Large intestine (tissue), 12 donors: ENCODE measurements at places on chromosomes 16 and 17. TPM values are rescaled to one million over a fixed set of nuclear protein-coding genes. Genes with fewer than 3 reads are reported as not detected.

TEX14 gene
- polyA plus RNA-seq: 0.33 TPM

CACNG1 gene
- polyA plus RNA-seq: 0.25 TPM

DNA sequence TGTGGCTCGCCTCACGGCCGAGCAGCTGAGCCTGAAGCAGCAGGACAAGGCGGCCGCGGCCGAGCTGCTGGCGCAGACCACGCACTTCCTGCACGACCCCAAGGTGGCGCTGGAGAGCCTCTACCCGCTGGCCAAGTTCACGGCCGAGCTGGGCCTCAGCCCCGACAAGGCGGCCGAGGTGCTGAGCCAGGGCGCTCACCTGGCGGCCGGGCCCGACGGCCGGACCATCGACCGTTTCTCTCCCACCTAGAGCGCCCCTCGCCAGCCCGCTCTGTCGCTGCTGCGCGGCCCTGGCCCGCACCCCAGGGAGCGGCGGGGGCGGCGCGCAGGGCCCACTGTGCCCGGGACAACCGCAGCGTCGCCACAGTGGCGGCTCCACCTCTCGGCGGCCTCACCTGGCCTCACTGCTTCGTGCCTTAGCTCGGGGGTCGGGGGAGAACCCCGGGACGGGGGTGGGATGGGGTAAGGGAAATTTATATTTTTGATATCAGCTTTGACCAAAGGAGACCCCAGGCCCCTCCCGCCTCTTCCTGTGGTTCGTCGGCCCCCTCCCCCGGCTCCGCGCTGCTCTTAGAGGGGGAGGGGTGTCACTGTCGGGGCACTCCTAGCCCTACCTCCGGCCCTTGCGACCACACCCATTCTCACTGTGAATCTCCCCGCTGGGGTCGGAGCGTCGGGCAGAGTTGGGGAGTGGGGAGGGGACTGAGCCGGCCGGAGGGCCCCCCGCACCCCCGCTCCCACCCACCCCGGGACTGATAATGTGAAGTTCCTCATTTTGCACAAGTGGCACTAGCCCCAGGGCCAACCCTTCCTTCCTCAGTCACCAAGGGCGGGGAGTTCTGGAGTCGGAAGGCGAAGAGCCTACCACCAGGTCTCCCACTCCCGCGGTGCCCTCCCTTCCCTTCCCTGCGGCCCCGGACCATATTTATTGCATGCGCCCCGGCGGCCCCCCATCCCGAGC, 4.0 kb downstream of the HIC1 start:
- no peak for DNase-seq

ASPHD1 gene
- 15.0 TPM for polyA plus RNA-seq

- peak; percentile 60 for DNase-seq
Observed at GRCh38 chr16:80466024-80466987, 74.5 kb upstream of the DYNLRB2 start.

DNA sequence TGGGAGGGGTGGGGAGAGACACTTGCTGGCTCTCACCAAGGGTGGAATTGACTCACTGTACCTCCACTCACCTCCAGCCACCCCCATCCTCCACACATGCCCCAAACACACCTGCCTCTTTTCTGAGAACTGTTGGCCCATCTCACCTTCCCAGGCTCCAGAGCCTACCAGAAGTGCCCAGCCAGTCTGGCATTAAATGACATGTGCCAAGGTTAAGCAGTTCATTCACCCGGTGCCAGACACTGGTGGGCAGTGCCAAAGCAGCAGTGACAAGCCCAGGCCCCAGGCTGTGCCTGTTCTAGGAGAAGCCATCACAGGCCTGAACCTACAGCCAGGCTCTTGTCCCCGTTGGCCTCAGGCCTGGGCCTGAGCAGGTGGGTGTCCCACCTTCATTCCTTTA, 11.2 kb downstream of the MVP start:
- DNase-seq: no peak

DNA sequence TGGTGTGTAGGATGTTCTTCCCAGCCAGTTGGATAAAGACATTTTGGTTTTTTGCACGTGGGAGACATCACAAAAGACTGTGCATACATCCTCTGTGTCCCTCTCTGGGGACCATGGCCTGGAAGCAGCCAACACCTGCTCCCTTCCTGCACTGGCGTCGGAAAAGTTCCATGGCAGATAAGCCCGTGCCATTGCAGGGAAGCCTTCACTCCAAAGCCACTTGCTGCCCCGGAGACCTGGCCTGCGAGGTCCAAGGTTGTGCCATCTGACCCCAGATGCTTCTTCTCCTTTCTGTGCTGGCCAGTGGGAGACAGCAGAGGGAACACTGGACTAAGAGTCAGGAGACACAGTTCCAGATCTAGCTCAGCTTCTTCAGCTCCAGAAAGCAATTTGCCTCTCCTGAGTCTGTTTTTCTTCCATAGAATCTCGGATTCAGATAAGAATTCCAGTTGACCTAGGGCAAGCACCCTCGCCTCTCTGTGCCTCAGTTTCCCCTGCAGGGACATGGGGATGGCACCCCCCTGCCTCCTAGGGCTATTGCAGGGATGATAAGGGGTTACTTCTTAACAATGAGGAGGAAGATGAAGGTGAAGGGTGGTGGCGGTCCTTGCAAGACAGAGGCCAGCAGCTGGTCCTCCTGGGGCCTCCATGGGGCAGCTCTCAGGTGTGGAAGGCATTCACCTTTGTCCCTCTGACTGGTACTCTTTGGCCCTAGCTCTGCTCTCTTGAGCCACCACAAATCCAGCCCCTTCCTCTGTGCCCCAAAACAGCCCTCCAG, 134.2 kb downstream of the CMIP start:
- DNase-seq: no peak

DNA sequence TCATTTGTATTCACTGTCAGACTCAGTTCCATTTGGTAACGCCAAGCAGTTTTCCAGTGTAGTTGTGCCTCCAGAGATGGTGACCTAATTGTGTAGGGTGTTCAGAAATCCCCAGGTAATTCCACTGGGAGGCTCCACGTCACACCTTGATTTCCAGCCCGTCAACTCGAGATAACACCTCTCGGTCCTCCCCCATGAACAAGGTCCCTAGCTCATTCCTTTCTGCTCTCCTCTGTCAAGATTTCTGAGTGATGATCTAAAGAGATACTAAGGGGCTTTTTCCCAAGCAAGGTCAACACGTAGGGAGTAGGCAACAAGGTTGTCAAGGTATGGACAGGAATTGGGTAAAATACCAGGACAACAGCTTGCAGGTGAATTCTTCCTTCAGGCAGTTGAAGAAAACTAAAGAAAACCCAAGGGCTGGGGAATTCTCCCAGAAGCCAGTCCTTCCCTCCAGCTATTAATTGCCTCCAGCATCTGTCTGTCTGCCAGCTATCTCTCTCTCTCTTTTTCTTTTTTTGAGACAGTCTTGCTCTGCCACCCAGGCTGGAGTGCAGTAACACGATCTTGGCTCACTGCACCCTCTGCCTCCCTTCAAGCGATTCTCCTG, 31.4 kb downstream of the GPRC5B start:
- DNase-seq: peak; percentile 32

UNC45B gene
- 0.28 TPM for polyA plus RNA-seq

DNA sequence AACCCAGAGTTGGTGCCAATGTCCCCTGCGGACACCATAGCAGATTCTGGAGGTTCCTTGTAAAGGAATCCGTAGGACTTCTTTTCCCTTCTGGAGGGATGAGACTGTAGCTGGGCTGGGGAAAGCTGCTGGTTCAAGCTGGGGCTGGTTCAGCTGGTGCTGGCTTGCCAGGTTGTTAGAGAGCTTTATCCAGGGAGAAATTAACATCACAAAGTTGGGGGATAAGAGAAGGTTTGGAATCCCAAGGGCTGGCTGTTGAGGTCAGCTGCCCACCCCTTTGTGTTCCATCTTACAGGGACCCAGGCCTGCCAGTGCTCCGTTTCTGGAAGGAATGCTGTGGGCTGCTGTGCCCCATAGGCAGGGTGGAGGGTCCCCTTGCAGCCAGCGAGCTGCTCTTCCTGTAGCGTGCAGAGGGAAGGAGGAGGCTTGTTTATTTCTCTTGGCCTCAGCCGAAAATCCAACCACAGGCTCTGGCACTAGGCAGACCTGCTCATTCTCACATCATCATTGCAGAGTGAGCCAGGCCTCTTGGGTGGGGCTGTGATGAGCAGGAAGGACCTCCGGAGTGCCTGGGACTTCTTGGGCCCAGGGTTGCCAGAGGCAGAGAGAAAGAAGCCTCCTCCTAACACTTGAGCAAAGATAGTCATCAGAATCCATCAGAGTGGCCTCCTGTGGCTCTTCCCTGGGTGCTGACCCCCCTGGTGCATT, 251.1 kb downstream of the SEC14L1 start:
- no peak for DNase-seq

C17orf58 gene
- 12.4 TPM for polyA plus RNA-seq

- no peak for DNase-seq
Observed at GRCh38 chr16:19857593-19858339, 26.9 kb downstream of the GPRC5B start.

DNA sequence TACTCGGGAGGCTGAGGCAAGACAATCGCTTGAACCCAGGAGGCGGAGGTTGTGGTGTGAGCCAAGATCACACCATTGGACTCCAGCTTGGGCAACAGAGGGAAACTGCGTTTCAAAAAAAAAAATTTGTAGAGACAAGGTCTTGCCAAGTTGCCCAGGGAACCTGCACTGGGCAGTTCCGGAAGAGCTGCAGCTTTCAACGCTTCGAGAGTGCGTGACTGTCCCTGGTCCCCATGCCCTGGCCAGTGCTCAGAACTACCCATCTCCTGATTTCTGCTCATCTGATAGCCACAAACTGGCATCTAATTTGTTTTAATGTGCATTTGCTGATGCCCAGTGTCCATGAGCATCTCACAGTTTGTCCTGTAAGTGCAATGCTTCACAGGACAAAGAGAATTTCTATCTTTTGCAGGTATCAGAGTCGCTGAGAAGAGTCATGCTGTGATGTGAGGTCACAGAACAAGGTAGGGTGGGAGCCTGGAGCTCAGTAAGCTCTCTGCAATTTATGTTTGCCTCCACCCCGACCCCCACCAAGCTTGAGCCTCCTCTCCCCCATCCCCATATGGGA, 3.9 kb downstream of the ACTG1 start:
- no peak for DNase-seq

GRCh38 chr17:43670645-43671030, 8.9 kb upstream of the MEOX1 start:
- DNase-seq: no peak

GRCh38 chr17:37025238-37025637, 76.5 kb downstream of the AATF start:
- no peak for DNase-seq

DNA sequence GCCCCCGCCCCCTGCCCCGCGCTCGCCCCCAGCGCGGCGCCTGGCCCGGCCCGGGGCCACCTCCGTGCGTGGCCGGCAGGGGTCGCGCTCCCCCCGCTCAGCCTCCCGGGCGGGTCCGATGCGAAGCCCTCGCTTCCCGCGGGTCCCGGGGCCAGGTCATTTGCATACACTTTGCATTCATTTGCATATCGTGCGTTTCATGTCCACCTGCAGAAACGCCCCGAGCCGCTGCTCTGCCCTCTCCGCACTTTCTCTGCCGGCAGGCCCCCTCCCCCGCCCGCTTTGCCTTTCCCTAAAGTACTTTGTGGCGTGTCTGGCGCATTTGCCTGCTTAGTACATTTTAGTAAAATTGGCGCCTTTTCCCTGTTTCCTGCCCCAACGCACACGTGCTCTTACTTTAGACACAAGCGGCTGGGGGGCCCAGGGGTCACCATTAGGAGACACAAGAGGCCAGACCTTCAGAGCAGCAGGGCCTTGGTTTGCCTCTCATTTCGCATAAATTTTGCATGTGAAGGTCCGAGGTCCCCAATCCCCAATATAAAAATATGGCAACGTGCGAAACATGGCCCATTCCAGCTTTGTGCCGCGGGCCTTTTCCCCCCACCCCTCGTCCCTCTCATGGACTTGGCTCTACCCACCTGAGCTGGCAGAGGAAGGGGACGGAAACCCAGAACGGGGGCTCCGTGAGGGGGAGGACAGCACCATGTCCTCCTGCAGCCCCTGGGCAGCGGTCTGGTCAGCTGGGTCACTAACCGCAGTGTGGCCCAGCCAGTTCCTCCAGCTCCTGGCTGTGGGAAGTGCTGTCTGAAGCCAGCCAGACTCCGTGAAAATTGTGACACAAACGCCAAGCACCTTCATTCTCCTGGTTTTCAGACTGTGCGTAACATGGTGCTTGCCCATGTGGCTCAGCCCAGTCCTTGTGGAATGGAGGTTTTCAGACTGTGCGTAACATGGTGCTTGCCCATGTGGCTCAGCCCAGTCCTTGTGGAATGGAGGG, 34.8 kb downstream of the CBFA2T3 start:
- DNase-seq: peak; percentile 17

PRAC2 gene
- not detected for polyA plus RNA-seq

CRHR1 gene
- polyA plus RNA-seq: 0.24 TPM

GRCh38 chr17:15744074-15744676, 12.1 kb downstream of the TBC1D26 start:
- DNase-seq: no peak

DNA sequence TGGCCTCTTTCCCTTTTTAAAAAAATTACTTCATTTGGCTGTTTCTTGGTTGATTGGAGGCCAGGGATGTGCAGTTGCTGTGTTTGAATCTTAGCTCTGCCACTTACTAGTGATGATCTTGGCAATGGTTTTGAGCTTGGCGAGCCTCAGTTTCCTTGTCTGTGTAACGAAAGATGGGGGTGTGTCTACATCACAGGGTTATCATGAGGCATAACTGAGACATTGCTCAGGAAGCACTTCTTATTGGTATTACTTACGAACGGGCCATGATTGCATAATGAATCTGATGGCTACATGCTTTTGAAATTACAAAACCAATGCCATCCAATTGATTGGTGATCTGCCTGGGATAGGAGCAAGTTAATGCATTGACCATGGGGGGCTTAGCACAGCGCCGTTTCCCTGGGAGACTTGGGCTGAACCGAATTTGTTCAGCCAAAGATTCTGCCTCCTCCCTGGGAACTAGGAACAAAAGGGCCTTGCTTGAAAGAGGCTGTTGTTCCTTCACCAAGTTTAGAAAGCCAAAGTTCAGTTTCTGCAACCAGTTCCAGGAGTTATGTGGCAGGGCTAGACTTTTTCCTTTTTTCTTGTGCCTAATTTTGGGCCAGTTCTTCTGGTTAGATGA, 21.9 kb downstream of the CMIP start:
- DNase-seq: peak; percentile 52

DNA sequence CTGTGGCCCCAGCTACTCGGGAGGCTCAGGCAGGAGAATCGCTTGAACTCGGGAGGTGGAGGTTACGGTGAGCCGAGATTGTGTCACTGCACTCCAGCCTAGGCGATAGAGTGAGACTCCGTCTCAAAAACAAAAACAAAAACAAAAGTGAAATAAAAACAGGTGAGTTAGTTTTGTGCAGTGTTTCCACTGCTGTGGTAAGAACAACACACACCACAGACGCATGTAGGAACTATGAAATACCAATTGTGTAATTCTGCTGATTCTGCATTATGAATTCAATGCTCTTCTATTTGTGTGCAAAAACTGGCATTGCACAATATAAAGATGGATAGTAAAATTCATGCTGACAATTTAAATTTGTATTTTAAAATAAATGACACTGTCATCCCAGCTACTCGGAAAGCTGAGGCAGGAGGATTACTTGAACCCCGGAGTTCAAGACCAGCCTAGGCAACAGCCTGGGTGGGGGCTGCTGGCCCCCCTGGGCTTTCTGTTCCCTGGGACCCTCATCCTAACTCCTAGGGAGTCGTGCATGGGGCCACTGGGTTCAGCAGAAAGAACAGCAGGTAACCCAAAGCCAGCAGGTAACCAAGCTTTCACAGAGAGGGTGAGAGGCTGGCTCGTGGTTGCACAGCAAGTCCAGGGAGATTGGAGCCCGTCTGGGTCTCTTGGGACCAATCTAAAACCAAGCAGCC, 10.6 kb upstream of the RHBDF2 start:
- no peak for DNase-seq

- DNase-seq: no peak
Observed at GRCh38 chr16:79388396-79388795, 212.1 kb downstream of the MAF start.

- DNase-seq: no peak
Observed at GRCh38 chr16:13306161-13306995, 405.0 kb downstream of the SHISA9 start.

- DNase-seq: no peak
Observed at GRCh38 chr17:17766744-17767120, 70.1 kb downstream of the SREBF1 start.
